ENCODE measurements at places on chromosomes 3 and 15.
A peak's percentile ranks its signal among the peaks of the same experiment; 100 is the strongest.

DNA sequence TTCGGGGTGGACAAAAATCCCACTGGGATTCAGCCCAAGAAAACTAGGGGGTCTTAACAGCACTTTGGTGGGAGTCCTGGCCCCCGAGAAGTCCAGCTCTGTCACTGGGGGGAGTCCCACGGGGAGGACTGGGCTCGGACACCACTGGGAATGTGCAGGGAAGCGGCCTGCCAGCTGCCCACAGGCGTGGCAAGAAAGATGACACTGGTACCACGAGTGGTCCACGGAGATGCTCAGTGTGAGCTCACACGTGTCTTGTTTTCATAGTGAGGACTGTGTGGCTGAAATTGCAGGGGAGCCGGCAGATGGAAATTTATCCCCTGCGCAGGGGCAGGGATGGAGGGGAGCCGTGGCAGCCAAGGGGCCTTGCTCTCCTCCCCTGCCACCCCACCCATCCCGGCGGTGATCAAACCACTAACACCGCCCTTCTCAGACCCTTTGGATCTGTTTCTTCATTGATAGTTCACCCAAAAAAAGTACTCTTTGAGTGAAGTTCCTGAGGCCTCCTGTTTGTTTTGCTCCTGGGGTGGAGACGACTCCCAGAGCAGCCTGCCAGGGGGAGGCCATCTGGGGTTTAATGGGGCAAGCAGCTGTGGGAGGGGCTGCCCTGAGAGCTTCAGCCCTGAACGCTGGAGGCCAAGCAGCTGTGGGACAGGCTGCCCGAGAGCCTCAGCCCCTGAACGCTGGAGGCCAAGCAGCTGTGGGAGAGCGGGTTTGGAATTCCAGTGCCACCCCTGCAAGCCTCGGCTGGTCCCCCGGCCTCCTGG, 130.9 kb downstream of the LRRK1 start:
- no peak for DNase-seq

GRCh38 chr15:83947156-83947555, 288.4 kb upstream of the GOLGA6L4 start:
- no peak for DNase-seq

DNA sequence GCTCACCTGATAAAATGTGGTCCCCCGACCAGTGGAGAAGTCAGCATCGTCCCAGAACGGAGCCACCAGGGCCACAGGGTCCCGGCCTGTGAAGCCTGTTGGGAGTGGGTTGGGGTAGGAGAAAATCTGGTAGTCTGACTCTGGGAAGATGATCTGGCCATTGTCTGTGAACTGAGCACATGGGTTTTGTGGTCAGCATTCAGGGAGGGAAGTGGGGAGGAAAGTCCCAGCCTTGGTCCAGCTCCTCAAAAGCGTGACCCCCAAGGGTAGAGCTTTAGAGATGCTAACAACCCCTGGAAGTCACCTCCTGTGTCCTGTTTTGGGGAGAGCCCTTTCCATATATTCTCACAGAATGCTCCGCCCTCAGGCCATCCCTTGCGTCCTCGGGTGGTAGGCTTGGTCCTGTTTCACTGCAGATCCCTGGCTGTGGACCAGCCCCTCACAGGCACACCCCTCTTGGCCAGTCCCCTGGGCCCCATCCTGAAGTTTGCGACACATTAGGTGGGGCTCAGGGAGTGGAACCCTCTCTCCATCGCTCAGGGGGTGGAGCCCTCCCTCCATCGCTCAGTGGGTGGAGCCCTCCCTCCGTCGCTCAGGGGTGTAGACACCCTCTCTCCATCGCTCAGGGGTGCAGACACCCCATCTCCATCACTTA, 40.0 kb downstream of the MUC4 start:
- DNase-seq: no peak

- DNase-seq: no peak
Observed at GRCh38 chr15:89998141-89998661, 2.9 kb upstream of the ZNF710 start.

- DNase-seq: no peak
Observed at GRCh38 chr3:123169930-123170329, 31.8 kb upstream of the SEC22A start.

GRCh38 chr3:47008851-47009224, 29.4 kb downstream of the NBEAL2 start:
- no peak for DNase-seq

DNA sequence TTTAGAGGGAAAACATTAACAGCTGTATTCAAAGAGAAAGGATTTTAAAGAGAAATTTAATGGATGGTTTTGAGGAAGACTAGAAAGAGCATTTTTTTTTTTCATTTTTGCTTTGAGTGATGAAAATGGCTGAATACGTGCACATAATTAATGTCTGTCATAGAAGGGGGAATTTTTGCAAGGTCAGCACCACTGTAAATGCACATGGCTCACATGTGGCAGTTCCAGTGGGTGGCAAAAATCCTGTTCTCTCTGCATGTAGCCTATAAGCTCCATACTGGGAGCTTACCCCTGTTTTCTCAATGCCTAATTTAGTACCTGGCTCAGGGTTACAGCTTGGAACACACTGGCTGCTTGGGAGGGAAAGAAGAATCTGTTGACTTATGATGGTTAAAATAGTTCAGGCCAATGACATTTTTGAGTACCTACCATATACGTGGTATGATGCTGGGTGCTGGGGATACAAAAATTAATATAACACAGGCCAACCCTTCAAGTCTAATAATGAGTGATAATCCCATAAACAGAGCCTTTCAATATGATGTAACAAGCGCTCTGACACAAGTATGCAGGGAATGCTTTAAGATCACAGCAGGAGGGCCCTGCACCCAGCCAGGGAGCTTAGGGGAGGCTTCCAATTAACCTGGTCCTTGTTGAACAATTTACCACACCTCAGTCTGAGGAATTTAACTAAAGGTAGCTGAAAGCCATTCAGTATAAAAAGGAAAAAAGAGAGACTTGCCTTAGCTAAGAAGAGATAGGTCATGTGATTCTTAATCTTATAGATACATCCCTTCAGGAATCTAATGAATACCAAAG, 33.0 kb downstream of the HSPBAP1 start:
- DNase-seq: no peak

- no peak for DNase-seq
Observed at GRCh38 chr15:42474827-42475226, 16.1 kb downstream of the ZNF106 start.

- no peak for DNase-seq
Observed at GRCh38 chr3:65951836-65952505, 86.7 kb downstream of the MAGI1 start.

DNA sequence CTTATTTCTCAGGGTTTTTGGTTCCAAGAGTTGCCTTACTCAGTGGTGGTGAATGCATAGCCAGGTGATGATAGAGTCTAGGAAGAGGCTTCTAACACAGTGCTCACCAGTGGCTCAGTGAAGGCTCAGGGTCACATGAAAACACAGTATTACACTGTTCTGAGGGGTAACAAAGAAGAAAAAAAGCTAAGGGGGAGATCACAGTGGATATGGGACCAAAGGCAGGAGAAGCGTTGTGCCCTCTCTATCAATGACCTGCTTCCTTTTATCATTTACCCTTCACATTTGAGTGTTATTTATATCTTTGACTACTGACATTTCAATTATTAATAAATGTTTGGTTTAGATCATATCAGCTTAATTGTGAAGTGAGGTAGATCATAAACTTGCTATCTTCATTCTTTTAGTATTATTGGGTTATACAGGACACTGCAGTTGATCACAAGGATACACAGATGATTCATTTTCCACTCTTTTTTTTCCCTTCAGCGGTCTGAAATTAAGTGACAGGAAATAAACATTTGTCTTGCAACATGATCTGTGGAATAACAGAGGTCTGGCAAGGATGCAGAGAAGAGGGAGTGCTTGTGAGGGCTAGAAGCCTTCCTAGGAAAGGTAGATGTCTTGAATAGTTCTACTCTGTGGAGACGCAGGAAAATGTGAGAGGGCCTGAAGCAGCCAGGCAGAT, 171.7 kb downstream of the C3orf38 start:
- DNase-seq: no peak

- DNase-seq: no peak
Observed at GRCh38 chr3:55571216-55571813, 84.2 kb upstream of the WNT5A start.

DNA sequence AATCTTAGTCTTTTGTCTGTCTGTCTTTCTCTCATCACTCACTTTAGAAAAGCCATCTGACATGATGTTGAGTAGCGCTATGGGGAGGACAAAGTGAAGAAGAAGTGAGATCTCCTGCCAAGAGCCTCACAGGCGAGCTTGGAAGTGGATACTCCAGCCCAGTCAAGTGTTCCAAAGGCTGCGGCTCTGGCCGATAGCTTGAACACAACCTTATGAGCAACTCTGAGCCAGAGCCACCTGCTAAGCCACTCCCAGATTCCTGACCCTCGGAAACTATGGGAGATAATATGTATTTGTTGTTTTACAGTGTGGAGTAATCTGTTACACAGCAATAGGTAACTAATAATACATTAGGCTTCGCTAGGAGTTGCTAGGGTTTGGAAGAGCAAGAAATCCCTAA, 76.2 kb downstream of the MB21D2 start:
- no peak for DNase-seq

- DNase-seq: no peak
Observed at GRCh38 chr3:194255252-194256039, 95.7 kb downstream of the CPN2 start.

DNA sequence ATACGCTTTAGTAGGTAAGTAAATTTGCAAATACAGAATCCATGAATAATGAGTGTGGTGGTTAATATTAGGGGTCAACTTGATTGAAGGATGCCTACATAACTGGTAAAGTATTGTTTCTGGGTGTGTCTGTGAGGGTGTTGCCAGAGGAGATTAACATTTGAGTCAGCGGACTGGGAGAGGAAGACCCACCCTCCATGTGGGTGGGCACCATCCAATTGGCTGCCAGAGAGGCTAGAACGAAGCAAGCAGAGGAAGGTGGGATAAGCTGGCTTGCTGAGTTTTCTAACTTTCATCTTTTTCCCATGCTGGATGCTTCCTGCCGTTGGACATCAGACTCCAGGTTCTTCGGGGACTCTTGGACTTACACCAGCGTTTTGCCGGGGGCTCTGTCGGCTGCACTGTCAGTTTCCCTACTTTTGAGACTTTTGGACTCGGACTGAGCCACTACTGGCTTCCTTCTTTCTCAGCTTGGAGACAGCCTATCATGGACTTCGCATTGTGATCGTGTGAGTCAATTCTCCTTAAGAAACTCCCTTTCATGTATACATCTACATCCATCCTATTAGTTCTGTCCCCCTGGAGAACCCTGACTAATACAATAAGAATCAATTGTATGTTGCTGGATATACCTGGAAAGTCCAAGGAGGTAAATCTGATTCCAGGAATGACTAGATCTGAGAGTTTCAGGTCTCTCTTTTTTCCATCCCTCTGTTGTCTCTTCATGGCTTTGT, 25.8 kb upstream of the NEDD4 start:
- no peak for DNase-seq

- no peak for DNase-seq
Observed at GRCh38 chr3:72147600-72147999, 362.7 kb upstream of the PROK2 start.

DNA sequence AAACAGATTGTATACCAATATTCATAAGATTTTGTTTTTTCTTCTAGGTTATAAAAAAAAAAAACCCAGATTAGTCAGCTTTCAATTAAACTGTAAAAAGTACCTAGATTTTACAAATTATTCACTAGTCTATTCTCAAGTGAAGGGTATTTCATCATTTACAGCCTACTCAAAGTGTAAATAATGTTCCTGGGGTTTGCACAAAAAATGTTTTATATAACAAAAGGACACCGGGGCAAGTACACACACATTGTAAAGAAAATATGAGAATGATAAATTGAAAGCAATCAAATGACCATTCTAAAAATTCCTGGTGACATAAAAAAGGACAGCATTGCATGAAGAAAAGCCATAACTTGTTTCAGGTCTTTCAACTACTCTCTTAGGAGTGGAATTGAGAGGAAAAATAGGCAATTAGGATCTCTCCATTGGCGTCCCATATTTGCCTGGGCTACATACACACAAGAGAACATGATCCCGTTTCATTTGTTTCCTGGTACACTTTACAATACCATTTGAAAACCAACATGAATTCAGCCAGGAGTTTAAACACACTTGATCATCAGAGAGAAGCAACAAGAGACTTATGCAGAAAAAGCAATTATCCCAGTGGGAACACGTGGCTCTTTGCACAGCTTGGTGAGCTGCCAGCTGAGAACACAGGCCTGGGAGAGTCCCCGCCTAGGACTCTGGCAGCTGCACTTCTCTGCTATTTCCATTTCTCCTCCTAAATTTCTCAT, 1039.2 kb downstream of the ROBO1 start:
- DNase-seq: peak; percentile 87

GRCh38 chr3:127368186-127369032, 80.6 kb upstream of the PRR20G start:
- DNase-seq: no peak

All from NCI-H2107 (cell line).